ENCODE measurements at places on chromosomes 4 and X.
A peak's percentile ranks its signal among the peaks of the same experiment; 100 is the strongest.

- DNase-seq, result no peak
These were observed 142.8 kb downstream of the SLIT2 start for GRCh38 chr4:20394512-20394911.

GRCh38 chrX:131187206-131187605, 101.9 kb downstream of the IGSF1 start:
- DNase-seq, result no peak

DNA sequence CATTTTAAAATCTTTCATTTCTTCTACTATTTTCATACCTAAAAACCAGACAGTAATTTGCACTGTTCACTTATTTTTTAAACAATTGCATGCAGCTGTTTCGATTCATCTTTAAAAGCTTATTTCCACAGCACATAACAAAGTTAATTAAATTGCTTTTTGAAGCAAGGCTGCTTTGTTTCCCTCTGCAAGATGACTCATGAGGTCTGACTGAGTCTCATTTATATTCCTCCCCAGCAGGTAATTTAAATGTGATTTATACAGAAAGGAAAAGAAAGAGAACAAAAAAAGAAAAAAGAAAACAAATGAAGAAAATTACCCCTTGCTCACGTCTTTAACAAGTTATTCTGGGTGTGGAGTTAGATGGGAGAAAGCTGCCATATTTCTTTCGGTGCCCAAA, 22.8 kb downstream of the VMA21 start:
- no peak for DNase-seq

- no peak for DNase-seq
These were observed 103.7 kb downstream of the RBM47 start for GRCh38 chr4:40525752-40526598.

GRCh38 chr4:186137196-186137794, 32.8 kb downstream of the FAM149A start:
- peak; percentile 5 for DNase-seq

GRCh38 chrX:48782795-48783194, 3.6 kb upstream of the GATA1 start:
- DNase-seq, result no peak

DNA sequence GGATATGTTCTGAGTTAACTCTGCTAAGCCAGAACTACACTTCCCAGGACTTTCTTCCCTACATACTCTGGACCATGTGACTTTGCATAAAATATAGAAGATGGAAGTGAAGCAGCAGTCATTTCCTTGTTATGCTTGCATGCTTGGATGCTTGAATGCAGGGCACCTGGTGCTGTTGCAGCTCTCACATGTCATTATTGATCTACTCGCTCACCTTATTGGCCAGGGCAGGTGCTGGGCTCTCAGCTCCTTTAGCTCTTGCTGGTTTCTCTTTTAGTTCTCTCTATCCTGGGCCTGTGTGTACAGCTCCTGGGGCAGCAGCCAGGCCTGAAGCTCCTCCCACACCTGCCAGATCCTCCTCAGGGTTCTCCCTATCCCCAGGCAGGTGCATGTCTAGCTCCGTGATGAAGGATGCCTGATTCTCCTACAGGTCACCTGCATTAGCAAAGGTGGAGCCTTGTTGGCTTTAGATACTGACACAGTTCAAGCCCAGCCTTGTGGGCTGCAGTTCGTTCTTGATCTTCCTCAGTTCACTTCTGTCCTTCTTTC, 53.3 kb downstream of the MED28 start:
- DNase-seq, result no peak

GRCh38 chr4:140112576-140112975, 41.4 kb downstream of the MAML3 start:
- DNase-seq, result no peak

GRCh38 chr4:171007618-171008390, 805.4 kb upstream of the GALNTL6 start:
- DNase-seq, result no peak

GRCh38 chrX:134737061-134737460, 78.8 kb upstream of the PLAC1 start:
- no peak for DNase-seq

GRCh38 chr4:43048570-43048969, 156.1 kb downstream of the GRXCR1 start:
- no peak for DNase-seq

DNA sequence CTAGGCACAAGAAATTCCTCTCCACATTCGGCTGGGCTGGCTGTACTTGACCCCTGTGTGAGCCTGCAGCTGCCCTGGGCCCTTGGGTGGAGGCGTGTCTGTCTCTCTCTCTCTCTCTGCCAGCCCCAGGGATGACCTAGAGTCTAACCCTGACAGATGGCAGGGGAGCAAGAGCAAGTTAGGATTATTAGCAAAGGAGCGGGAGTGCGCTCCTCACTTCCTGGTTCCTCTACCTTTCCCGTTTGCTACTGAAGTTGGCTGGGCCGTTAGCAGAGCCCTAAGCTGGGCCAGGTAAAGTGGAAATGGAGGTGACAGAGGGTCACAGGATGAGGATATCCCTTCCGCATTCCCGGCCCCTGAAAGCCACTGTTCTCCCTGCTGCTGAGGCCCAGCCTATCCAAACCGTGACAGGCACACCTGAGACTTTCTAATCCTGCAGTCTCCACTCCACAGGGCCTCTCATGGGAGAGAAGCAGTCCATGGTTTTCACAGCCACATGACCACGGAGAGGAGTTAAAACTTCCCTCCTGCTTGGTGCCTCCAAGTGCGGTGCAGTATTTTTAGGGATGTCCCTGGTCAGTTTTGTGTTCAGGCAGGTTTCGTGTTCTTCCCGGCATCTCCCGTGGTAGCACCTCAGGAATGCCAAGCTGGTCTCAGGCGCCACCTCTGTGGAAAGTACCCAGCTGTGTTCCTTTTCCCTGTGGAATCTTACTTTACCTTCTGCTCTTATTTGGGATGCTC, 79.3 kb downstream of the CLDN22 start:
- DNase-seq, result no peak

GRCh38 chr4:165360041-165360695, 18.6 kb upstream of the CPE start:
- no peak for DNase-seq

DNA sequence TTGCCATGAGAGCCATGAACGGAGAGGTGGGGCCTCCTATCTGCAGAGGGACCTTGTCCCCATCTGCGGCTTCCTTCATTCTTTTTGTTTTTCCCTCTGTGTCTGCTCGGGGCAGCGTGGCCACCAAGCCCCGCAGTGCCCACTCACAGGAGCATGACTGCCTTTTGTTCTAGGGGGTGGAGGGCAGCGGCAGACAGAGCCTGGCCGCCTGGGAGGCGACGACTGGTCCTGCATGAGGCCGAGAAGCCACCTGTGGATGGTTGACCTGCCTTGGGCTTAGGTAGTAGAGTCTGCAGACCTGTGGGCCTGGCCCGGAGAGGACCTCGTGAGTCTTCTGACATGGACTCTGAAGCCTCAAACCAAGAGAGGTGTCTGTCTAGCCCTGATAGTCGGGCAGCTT, 1.4 kb downstream of the RBM3 start:
- no peak for DNase-seq

- DNase-seq, result no peak
These were observed 40.3 kb downstream of the POLR2B start for GRCh38 chr4:57018980-57019379.

DNA sequence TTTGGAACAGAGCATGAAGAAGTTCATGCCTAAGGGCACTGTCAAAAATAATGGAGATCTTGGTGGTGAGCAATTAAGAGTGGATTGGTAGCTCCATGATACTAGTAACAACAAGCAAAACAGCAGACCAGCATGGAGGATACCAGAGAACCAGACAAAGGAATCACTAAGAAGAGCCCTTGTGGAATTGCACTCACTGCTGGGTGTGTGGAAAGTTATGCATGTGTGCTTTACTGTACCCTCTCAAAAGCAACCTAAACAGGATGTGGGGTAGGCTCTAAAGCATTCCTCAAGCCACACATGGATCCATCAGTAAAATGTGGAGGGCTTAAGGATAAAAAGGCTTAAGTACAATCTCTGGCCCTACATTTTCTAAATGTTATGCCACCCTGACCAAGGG, 69.5 kb downstream of the AR start:
- no peak for DNase-seq

DNA sequence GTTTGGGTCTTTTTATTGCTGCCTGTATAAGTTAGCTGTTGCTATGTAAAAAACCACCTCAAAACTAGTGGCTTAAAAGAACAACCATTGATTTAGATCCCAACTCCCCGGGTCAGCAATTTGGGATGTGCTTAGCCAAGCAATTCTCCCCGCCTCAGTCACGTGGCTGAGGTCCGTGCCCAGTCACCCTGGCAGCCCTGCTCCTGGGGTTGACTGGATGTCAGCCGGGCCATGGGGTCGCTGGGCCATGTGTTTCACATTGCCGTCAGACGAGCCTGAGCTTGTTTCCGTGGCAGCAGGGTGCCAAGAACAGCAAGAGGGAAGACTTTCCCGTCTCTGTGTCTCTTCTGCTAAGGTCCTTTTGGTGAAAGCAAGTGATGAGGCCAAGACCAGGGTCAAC, 345.7 kb upstream of the FAT1 start:
- DNase-seq, result no peak

DNA sequence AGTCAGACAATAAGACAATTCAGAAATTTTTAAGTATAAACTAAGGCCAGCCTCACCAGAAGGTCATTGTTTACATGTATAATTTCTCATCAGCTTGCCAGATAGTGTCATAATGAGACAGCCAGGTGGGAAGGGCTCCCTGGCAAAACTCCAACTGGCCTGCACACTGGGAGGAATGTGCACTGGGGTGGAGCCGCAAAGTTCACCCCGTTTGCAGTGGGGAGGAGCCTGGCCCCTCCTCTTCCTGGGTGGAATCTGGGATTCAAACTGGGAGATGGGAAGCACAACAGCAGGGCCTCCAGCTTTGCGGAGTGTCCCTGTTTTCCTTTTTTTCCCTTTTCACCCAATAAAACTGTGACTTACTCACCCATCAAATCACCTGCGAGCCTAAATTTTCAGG, 329.9 kb downstream of the SMARCA1 start:
- peak; percentile 14 for DNase-seq

GRCh38 chr4:168498251-168498650, 1.4 kb downstream of the PALLD start:
- DNase-seq, result no peak

DNA sequence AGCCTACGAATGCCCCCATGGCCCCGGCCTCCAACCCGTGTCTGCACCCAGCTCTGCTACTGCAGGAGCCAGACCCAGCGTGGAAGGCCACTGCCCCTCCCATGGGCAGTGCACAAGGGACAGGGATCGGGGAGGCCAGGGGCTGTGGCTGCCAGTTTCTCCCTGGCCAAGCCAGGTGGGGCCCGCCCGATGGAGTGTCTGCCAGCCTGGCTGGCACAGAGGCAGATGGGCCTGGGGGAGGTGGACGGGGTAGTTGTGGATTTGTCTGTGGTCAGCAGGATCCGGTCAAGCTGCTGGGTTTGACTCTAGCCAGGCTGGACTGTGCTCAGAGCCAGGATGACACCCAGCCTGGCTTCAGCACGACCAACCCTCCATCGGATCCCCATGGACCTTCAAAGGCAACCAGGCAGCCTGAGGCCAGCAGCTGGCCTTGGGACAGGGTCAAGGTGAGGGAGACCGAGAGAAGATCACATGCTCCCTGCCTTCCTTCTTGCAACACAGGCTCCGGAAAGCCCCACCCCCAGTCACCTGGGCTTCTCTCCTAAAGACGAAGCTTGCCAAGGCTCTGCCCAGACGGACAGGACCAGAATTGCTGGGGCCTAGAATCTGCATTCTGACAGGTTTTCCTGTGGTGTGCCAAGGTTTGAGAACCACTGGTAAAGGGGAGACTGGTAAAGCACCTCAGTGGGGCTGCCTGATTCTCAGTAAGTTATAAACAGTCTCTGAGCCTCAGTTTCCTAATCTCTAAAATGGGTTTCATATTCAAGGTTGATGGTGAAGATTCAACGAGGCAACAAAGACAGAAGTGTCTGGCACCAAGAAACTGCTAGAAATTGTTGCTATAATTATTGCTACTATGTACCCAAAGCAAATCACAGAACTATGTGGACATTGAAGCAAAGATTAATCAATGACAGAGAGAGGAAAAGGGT, 78.6 kb downstream of the PPP2R2C start:
- no peak for DNase-seq

GRCh38 chr4:74893171-74893570, 39.7 kb upstream of the PARM1 start:
- DNase-seq, result no peak

GRCh38 chrX:4263030-4263803, 549.8 kb upstream of the PRKX start:
- no peak for DNase-seq

GRCh38 chr4:159347813-159348212, 244.9 kb downstream of the RAPGEF2 start:
- DNase-seq, result no peak

DNA sequence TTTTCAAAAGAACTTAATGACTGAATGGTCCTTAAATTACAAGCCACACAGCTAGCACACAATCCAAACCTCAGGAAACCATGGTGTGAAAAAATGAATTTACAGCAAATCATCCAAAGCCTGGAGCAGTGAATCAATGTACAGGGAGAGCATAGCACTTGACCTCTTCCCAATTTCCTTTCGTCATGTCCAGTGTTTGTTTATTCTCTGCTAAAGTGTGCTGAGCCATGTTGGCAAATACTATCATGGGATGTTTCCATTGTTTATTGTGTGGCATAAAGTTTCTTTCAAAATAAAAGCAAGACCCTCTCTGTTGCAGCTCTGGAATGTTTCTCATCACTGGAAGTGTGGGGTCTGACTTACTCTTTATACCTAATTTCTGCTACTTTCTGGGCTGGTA, 25.4 kb upstream of the FAM47B start:
- DNase-seq, result no peak

GRCh38 chr4:187378441-187378840, 617.1 kb upstream of the ZFP42 start:
- no peak for DNase-seq

GRCh38 chrX:74420196-74421035, 877 bp upstream of the SLC16A2 start:
- DNase-seq, result no peak

GRCh38 chrX:10240918-10241317, 84.1 kb downstream of the CLCN4 start:
- DNase-seq, result no peak

DNA sequence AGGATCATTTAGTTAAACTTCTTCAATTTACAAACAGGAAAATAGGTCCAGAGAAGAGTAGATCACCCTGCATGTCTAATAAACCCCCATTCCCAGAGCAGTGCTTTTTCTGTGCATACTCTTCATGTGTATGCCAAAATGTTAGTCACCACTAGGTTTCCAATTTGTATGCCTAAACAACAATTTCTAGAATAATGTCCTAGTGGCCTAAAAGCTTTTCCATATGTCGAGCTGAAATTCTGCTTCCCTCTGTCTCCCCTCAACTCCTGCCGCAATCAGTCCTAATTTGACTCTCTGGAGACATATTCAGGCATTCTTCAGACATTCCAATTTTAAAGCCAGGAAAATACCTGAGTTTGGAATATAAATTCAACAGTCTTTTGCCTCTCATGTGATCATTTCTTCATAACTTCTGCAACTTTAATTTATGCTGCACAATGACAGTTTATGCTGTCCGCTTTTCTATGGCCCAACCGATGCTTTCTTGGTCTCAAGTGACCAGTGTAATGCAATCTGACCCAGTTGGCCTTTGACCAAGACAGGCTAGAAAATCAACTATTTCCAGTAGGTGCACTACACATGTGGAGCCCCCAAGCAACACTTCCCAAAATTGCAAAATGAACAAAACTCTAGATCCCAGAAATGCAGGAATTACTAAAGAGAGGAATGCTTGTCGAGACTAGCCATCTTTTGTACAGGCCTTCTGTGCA, 122.9 kb upstream of the FMR1 start:
- DNase-seq, result no peak

- no peak for DNase-seq
These were observed 247.7 kb downstream of the RAB28 start for GRCh38 chr4:13236485-13236884.

- DNase-seq, result no peak
These were observed 81.4 kb downstream of the RBM47 start for GRCh38 chr4:40548256-40548655.

Data from NCI-H1092 (cell line).